ENCODE measurements at places on chromosomes 1 and 21.

- no peak for DNase-seq
These were observed 67.0 kb downstream of the EIF2B3 start for GRCh38 chr1:44919400-44919799.

- no peak for DNase-seq
These were observed 65.8 kb downstream of the LRRN2 start for GRCh38 chr1:204619721-204620120.

- no peak for DNase-seq
These were observed 904 bp upstream of the FHL3 start for GRCh38 chr1:38006008-38006828.

GRCh38 chr1:62672029-62672428, 16.2 kb downstream of the DOCK7 start:
- DNase-seq: no peak

DNA sequence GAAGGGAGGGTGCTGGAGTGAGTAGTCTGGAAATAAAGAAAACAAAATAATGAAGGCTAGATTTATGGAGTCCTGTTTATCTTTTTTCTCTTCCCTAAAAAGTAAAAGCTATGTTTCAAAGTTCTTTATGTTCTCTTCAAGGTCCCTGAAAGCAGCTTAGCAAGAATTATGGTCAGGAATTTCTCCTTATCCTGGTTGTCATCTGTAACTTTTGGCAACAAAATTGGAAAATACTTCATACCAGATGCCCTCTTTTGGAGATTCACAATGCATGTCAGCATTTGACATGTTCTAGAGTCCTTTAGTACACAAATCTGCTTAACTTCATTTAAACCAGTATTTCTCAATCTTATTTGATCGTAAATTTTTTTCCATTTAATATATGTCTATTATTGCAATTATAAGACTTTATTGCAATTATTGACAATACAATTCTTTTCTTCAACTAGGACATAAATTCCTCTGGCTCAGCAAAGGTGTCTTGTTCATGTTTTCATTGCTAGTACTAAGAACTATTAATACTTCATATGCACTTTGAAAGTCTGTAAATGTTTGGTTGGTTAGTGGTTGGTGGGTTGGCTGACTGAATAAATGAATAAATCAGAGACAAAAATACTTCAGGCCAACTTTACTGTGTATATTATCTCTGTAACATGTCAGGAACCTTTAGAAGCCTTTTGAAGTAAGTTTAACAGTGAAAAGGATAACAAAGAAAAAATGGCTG, 101.5 kb downstream of the ATP1B1 start:
- DNase-seq: no peak

DNA sequence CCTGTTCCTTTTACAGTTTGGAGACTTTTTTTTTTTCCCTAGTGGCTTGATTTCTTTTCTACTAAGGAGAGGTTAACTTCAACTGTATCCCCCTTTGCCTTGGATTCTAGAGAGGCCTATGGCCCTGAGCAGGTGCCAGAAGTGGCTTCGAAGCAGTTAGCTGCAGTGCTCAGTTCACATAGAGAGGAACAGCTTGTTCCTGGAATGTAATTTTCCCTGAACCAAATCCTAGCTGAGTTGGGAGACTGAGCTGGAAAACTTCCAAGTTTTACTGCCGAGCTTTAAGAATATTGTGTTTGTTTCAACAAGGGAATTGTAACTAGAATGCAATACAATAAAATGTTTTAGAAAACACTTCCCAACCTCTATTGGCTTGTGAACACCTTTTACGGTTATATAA, 17.5 kb downstream of the RD3 start:
- no peak for DNase-seq

GRCh38 chr1:178867670-178868069, 3.2 kb downstream of the ANGPTL1 start:
- no peak for DNase-seq

GRCh38 chr1:205076245-205076761, 8.0 kb downstream of the TMEM81 start:
- no peak for DNase-seq

- DNase-seq: no peak
These were observed 69.4 kb upstream of the SOX13 start for GRCh38 chr1:204003536-204003935.

DNA sequence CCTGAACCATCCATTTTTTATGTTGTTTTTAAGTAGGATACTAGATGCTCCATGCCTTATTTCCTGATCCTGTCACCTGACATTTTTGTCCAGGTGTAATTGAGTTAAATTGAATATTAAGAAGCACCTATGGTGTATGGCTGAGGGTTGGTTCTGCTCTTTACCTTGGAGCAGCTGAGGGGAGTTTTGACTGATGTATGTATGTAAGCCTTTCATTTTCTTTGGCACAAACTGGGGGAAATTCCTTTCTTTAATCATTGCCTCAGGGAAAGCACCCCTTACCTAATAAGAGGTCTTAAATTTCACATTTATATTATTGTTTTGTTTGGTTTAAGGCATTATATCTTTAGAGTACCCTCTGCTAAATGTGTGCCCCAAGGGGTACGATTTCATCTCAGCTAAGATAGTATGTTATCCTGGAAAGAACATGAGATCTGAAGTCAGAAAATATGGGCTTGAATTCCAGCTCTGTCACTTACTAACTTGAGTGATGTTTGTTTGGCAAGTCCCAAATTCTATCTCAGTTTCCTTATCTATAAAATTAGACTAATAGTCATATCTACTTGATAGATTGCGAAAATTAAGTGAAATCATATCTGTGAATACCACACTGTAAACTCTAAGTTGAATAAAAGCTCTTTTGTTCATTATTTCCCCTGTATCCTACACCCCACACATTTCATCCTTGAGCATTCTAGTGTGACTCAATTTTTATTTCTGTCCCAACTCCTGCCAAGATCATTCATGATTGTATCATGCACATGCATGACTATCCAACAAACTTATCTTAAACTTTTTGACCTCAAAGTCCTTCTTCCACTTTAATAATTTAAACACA, 57.7 kb upstream of the NUF2 start:
- no peak for DNase-seq

DNA sequence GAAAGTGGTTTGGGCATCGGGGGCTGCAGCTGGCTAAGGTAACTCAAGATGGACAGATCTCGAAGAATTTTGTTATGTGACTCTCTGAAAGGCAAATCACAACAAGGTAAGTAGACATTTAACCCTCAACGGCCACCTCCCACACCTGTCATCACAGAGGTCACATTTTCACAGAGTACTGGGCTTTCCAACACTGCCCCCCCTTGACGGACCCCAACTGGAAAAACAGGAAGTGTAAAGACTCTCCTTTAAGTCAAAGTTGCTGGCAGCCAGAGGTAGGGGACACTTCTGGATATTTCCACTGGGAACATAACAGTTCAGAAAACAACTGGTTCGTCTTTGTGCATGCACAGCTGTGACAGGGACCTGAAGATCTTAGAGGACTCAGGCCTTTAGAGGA, 22.3 kb downstream of the NOL9 start:
- no peak for DNase-seq

All from HTR-8/SVneo (cell line).